ENCODE measurements at places on chromosomes 1 and 21.

GRCh38 chr1:156160743-156161171, 7.4 kb downstream of the SEMA4A start:
- peak; percentile 84 for DNase-seq

- DNase-seq = no peak
These were observed 3.0 kb upstream of the MAN1A2 start for GRCh38 chr1:117364240-117364639.

DNA sequence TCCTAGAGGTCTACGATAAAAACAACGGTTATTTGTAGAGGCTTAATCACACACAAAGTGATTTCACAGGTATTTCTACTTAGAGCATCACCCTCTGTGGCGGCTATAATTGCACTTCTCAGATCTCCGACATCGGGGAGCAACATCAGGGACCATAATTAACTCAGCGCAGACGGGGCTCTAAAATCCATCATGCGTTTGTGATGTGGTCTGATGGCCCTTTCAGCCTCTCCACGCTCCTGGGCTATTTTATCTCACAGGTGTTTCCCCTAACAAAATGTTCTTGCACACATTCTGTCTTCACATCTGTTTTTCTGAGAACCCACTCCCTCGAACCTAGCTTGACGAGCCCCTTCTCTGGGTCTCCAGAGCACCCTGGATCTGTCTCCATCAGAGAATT, 146.3 kb upstream of the DUSP10 start:
- no peak for DNase-seq

DNA sequence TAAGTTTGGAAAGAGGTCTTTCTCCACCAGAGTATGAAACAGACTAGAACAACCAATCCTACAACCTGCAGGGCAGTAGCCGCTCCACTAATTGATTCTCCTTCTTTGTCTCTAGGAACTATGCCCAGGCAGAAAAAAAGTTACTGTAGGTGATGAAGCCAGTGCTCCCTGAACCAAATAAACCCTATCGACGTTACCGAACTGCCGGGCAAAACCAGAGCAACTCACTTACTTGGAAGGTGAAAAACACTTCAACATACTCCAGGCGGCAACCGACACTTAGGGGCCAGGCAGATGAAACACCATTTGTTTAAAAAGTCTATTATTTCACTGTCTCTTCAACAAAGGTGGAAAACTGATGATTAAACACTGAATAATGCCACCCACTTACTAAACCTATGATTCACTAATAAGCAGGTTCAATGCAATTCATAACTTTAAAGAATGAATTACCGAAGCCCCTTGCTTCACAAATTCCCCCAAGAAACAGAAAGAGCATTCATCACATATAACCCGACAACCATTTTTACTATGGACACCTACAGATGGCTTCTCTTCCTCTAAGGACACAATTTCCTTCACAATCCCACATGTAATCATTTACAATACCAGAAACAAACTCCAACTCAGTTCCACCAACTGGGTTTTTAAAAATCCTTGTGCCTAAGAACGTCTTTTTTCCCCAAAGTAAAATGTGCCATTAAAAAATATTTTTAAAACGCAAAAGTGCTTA, 1.6 kb downstream of the NRIP1 start:
- DNase-seq = no peak

DNA sequence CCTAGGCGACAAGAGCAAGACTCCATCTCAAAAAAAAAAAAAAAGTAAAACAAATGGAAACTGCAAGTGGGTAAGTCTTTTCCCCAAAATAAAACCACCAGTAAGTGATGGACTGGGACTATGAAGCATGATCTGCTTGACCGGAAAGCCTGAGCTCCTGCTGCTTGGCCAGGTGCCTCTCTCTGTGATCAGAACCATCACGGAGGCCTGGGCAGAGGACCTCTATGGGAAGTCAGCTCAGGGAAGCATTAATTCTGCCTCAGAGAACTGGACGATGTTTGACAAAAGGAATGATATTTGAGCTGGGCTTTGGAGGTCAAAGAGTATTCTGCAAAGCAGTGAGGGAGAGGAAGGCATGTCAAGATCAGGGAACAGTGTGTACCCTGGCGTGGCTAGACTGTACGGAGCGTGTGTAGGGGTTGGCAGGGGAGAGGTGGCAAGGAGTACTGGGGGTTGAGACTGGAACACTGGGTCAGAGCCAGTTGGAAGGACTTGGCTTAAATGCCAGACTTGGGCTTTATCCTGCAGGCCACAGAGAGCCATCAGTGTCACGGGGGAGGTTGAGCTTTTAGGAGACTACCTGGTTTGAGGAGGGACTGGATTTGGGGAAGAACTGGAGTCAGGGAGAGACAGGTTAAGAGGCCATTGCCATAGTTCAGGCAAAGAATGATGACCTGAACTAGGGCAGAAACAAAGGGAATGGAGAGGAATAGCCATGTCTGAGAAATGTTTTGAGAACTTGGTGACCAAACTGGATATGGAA, 16.4 kb downstream of the ATP1A2 start:
- no peak for DNase-seq
